ENCODE measurements at places on chromosomes 12 and 14.

GRCh38 chr14:59032826-59033225 lies 155.6 kb upstream of the DAAM1 start:
- DNase-seq, result no peak

- DNase-seq, result no peak
Measured at GRCh38 chr14:77131871-77132486, 9.6 kb downstream of the ZDHHC22 start.

DNA sequence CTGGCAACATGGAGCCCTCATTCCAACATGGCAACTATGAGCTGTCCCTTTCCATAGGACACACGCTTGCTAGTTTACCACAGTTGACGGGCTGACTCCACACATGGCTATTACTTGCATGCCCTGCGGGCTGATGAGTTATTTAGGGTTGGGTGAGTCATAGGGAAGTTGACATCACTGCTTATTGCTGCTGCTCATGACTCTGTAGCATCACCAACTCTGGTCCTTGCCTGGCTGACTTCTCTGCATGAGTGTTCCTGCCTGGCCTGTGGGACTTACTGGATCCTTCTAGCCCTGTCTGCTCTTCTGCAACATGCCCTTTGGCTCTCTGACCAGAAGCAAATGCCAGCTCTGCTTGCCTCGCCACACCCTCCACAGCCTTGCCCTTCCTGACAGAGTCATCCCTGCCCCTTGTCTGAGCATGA lies 199.5 kb downstream of the ANO6 start:
- DNase-seq, result peak; percentile 86

DNA sequence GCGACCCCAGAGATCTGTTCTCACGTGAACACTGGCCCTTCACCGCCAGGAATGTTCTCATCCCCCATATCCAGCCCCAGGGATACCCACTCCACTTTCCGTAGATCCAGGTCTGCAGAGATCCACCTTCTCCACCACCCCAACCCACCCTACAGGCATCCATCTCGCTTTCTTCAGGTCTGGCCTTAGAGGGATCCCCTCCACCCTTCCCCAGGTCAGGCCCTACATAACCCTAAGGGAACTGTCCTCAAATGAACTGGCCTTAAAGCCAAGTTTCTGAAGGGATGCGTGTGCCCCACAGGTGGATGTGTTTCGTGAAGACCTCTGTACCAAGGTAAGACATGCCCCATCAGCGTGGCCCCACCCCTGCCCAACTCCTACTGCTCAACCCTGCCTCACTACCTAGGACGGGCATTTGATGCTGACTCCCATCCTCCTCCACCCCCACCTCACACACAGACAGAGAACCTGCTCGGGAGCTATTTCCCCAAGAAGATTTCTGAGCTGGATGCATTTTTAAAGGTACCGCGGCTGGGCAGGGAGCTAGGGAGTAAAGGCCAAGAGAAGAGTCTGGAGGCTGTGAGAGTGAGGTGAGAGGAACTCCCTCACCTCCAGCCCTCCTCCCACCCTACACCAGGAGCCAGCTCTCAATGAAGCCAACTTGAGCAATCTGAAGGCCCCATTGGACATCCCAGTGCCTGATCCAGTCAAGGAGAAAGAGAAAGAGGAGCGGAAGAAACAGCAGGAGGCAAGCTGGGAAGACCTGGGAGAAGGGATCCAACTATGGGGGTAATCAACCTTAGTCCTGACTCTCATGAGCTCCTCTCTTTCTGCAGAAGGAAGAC lies 912 bp downstream of the PSME1 start:
- no peak for DNase-seq

DNA sequence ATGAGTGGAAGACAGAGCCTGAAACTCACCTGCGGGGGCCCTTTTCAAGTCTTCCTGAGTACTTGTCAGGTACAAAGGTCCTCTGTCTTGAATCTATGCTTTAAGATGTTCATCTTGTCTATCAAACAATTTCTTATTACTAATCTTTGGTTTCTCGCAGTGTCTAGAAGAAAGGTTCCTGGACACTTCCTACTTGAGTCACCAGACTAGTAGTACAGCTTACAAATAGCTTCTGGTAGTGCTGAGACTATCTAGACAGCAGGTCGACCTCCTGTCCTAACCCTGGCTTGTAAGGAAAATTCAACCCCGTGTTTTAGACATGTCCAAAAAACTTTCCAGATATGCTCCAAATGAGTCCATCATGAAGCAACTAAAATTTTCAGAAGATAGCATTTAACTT lies 11.2 kb upstream of the ARID2 start:
- DNase-seq, result no peak

- DNase-seq, result peak; percentile 35
Measured at GRCh38 chr12:14716848-14717444, 20.5 kb upstream of the GUCY2C start.

DNA sequence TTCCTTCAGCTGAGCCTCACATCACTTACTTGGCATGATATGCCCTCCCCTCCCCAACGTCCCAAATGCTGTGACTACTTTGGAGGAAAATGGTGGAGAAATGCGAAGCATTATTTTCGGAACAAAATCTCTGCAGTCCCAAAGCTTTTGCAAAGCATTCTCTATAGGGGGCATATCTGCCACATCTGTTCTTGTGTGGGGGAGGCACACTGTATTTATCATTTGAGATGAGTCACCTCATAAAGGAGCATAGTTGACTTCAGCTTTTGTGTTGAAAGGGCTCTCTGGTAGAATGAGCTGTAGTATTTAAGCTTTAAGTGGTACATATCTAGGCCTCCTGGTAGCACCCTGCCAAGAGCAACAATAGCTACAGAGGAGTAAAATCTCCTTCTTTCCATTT lies 447.5 kb downstream of the ADAMTS20 start:
- peak; percentile 15 for DNase-seq

DNA sequence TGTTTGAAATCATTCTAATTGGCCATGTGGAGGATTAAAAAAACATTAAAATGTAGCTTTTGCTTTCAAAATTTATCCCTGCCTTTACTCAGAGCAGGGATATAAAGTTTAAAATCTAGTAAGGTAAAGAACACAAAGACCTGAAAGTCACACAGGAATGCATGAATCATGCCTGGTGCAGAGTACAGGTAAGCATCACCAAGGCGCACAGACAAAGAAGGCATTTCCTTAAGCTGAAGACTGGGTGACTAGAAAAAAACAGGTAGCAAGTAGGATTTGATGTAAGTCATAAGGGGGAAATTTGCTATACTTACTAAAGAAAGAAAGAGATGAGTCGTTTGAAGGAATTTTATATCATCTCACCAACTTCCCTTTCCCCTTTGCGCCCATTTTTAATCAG lies 405.6 kb downstream of the GXYLT1 start:
- DNase-seq, result no peak

- no peak for DNase-seq
Measured at GRCh38 chr12:116040402-116040801, 237.1 kb downstream of the MED13L start.

GRCh38 chr14:72332046-72332445 lies 399.8 kb downstream of the RGS6 start:
- DNase-seq, result no peak

- peak; percentile 30 for DNase-seq
Measured at GRCh38 chr14:56216626-56217379, 98.6 kb downstream of the PELI2 start.

- DNase-seq, result no peak
Measured at GRCh38 chr12:501722-502447, 42.1 kb downstream of the B4GALNT3 start.

GRCh38 chr12:57420482-57420881 lies 10.4 kb downstream of the R3HDM2 start:
- no peak for DNase-seq

GRCh38 chr14:37036669-37037341 lies 135.6 kb downstream of the SLC25A21 start:
- peak; percentile 17 for DNase-seq

- no peak for DNase-seq
Measured at GRCh38 chr12:95105540-95105939, 32.1 kb upstream of the NR2C1 start.

GRCh38 chr14:102901633-102902032 lies 20.8 kb upstream of the AMN start:
- DNase-seq, result no peak

GRCh38 chr12:75698052-75698451 lies 186.6 kb upstream of the KRR1 start:
- no peak for DNase-seq

GRCh38 chr12:51238037-51238509 lies 553 bp upstream of the DAZAP2 start:
- DNase-seq, result no peak

- no peak for DNase-seq
Measured at GRCh38 chr12:52063981-52064649, 5.7 kb upstream of the ATG101 start.

GRCh38 chr12:9143137-9143536 lies 27.4 kb upstream of the A2M start:
- DNase-seq, result no peak

DNA sequence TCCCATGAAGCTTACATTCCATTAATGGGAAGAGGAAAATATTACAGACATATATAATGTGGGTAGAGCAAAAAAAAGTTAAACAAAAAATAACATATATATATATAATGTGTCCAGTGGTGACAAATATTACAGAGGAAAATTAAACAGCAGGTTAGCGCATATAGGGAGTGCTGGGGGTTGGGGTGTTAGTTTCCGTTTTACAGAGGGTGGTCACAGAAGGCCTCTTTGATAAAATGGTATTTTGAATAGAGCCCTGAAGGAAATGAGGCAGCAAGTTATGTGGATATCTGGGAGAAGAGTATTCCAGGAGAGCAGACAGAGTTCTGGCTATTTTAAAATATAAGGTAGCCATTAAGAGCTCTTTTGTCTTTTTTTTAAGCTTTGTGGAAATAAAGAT lies 73.2 kb downstream of the DCAF5 start:
- no peak for DNase-seq

GRCh38 chr14:58882577-58883018 lies 244.8 kb downstream of the DACT1 start:
- no peak for DNase-seq

DNA sequence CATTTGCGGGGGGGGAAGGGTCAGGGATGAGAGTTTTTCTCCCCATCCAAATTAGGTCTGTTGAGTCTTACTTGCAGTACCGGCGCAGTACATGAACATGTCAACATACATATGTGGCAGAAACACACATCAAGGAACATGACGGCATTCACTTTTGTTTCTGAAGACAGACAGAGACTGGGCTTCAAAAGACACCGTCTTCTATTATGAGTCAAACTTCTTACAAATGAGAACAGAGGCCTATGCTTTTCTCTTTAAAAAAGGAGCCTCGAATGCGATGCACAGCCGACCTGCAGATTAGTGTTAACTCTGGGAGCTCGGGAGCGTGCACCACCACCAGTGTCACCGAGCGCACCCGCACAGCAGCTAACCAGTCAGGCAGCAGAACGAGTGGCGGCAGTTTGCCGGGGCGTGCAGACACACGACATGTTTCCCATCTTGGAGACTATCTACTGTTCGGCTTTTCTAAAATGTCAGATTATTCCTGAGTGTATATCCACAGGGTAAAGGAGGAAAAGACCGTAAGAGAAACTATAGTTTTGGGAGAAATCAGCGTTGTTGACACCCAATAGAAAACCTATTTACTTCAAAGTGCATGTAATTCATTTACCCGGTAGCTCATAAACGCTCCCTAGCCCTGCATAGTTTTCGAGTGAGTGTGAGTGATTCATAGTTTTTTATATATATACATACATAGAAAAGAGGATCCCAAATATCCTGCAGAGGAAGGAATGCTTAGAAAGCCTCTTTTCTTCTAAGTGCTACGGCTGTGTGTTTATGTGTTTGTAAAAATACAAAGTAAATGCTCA lies 33.0 kb downstream of the UBR7 start:
- DNase-seq, result peak; percentile 32

DNA sequence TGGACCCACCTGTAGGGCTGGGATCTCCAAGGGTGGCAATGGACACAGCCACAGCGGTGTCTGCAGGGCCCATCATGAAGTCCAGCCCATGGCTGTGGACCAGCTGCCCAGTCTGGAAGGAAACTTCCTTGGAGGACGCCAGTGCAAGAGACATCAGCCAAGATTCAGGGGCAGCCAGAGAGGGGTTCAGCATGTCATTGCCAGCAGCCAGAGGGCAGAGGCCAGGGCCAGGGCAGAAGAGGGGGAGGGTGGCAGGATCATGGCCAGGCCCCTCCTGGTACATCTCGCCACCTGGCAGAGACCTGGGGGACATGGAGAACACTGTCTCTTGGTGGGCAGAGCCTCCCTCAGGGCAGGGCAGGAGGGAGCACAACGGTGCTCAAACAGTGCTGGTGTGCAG lies 10.2 kb downstream of the ANHX start:
- no peak for DNase-seq

GRCh38 chr12:112456029-112456428 lies 37.3 kb downstream of the PTPN11 start:
- no peak for DNase-seq

- DNase-seq, result no peak
Measured at GRCh38 chr14:98445718-98446117, 826.3 kb downstream of the BCL11B start.

DNA sequence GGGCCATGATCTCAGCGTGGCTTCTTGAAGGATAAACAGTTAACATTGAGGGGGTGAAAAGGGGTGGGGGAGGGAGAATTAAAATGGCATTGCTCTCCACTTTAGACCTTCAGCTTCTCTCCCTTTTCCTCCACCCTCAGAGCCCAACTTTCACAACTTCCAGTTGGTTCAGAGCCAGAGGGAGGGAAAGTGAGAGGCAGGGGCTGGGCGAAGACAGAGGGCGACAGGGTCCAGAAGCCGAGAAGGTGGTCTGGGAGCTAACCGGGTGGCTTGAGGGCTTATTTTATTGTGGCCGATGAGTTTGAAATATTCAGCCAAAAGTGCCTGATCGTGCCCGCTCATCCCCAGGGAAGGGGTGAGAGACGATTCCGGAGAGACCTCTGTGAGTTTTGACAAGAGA lies 4.1 kb downstream of the BMP4 start:
- no peak for DNase-seq

DNA sequence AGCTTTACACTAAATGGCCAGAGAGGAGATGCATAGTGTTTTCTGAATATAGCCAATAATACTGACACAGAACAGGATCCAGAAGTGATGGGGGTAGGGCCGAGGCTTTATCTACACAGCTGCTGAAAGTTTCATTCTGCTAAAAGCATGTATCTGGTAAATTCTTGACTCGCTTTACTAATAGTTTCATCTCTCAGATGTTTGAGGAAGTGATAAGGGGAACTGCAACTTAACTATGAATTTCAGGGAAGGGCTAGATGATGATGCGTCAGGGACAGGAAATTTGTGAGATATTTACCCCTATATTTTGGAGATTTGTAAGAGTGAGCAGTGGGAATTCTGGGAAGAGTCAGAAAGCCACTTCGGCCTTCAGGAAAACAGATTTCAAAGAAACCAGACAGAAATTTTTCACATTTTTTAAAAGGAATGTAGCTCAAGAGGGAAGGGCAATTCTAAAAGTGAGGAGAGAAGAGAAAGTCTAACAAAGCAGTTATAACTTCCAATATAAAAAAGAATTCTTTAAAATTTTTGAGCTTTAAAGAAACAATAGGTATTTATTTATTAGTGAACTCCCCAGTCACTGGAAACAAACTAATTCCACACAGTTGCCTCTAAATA lies 243.1 kb downstream of the BCAT1 start:
- no peak for DNase-seq

All from urothelium cell line (cell line).